Stomach (tissue), 19 donors: ENCODE measurements at places on chromosomes 6 and 20. TPM values are rescaled to one million over a fixed set of nuclear protein-coding genes. Genes with fewer than 3 reads are reported as not detected.
A peak's percentile ranks its signal among the peaks of the same experiment; 100 is the strongest.

GRCh38 chr6:161481786-161482516 is 208.1 kb upstream of the AGPAT4 start:
- peaks cover 6% of the 10 kb centered on the region for H3K4me1 ChIP-seq
- no peaks in the 10 kb centered on the region for H3K27me3 ChIP-seq
- H3K27ac ChIP-seq, result no peak overlapping the region

SPATA2 gene
- total RNA-seq, result 8.8 TPM

- H3K4me3 ChIP-seq, result no peak overlapping the region
- peaks cover 16% of the 10 kb centered on the region for H3K36me3 ChIP-seq
- H3K4me1 ChIP-seq, result no peaks in the 10 kb centered on the region
- H3K27me3 ChIP-seq, result no peaks in the 10 kb centered on the region
- no peak for DNase-seq
These were observed 154.7 kb downstream of the ARHGAP18 start for GRCh38 chr6:129555206-129555832.

GRCh38 chr6:6619021-6619794 is 30.7 kb downstream of the LY86 start:
- peaks cover 5% of the 10 kb centered on the region for H3K4me1 ChIP-seq
- H3K27ac ChIP-seq, result no peak overlapping the region
- H3K36me3 ChIP-seq, result no peaks in the 10 kb centered on the region
- no peak for DNase-seq

DNA sequence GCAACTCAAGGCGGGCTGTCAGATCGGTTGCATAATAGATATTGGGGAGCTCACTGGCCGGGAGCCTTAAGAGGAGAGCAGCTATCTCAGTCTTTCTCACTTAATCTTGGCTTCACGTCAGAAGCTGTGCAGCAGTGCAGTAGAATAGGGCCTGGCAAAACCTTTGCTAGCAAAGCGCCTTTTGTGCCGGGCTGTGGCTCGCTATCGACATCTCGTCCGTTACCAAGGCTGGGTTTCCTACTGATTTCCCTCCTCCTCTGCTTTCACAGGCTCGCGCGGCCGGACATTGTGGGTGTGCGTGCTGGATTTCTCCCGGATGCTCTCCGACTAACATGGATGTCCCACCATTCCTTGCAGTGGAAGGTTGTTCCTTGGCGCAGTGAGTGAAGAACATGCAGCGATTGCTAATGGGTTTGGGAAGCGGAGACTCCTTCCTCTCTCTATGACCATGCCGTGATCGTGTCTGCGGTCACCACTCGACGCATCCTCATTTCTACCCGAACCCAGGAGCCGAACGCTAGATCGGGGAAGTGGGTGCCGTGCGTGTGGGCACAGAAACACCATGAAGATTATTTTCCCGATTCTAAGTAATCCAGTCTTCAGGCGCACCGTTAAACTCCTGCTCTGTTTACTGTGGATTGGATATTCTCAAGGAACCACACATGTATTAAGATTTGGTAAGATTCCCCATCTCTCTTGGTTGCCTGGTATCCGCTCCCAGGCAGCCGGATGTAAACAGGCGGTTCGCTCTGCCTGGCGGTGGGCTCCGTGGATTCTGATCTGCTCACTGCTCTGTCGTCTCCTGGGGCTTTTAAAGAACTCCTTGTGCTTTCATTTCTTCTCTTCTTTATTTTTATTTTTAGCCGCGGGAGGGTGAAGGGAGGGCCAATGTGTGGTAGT is 5.5 kb downstream of the GRIK2 start:
- H3K27ac ChIP-seq, result no peak overlapping the region
- peak; percentile 16 for DNase-seq
- peaks cover 86% of the 10 kb centered on the region for H3K27me3 ChIP-seq
- no peaks in the 10 kb centered on the region for H3K36me3 ChIP-seq
- peaks cover 19% of the 10 kb centered on the region for H3K4me1 ChIP-seq
- H3K4me3 ChIP-seq, result no peak overlapping the region

DNA sequence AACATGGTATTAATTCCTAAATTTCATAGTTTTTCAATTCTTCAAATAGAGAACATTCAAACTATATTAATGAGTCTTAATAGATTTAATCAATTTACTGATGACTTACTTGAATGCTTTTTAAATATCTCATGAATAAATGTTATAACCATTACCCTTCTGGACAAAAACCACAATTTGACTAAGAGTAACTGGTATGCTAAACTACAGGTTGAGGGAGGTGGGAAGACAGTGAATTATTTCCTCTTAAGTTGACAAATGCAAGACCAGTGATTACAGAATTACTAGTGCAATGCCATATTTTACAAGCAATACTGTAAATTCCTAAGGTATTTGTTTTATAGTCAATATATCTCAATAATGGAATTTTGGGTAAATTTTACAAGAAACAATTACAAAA is 65.1 kb downstream of the REV3L start:
- H3K27me3 ChIP-seq, result no peaks in the 10 kb centered on the region
- peaks cover 9% of the 10 kb centered on the region for H3K36me3 ChIP-seq
- no peaks in the 10 kb centered on the region for H3K4me1 ChIP-seq
- no peak overlapping the region for H3K4me3 ChIP-seq
- H3K27ac ChIP-seq, result no peak overlapping the region

DNA sequence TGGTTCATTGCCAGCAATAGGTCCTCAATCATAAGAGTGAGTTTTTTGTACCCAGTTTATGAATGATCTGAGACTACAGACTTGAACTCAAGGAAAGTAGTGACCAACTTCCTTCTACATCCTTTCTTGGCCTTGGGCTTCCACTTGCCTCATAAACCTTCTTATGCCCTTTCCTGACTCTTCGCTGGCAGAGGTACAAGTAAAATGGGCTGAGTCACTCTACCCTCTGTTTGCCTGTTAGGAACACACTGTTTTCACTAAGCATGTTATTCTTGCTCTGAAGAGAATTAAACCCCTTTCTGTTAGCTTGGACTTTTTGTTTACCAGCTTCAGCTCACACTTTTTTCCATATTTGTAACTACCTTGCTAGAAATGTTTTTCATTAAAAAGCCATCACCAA is 74.4 kb downstream of the PKHD1 start:
- no peaks in the 10 kb centered on the region for H3K27me3 ChIP-seq
- H3K4me1 ChIP-seq, result no peaks in the 10 kb centered on the region
- DNase-seq, result peak; percentile 35
- H3K4me3 ChIP-seq, result no peak overlapping the region
- no peaks in the 10 kb centered on the region for H3K36me3 ChIP-seq

HLA-A gene
- 290 TPM for total RNA-seq

- H3K27ac ChIP-seq, result no peak overlapping the region
- H3K36me3 ChIP-seq, result no peaks in the 10 kb centered on the region
- H3K4me3 ChIP-seq, result no peak overlapping the region
- DNase-seq, result no peak
These were observed 37.5 kb downstream of the YTHDF1 start for GRCh38 chr20:63178446-63178820.

- no peaks in the 10 kb centered on the region for H3K36me3 ChIP-seq
- no peak overlapping the region for H3K27ac ChIP-seq
- no peak for DNase-seq
- no peak overlapping the region for H3K4me3 ChIP-seq
These were observed 114.7 kb downstream of the PRIM2 start for GRCh38 chr6:57432157-57432556.

DNA sequence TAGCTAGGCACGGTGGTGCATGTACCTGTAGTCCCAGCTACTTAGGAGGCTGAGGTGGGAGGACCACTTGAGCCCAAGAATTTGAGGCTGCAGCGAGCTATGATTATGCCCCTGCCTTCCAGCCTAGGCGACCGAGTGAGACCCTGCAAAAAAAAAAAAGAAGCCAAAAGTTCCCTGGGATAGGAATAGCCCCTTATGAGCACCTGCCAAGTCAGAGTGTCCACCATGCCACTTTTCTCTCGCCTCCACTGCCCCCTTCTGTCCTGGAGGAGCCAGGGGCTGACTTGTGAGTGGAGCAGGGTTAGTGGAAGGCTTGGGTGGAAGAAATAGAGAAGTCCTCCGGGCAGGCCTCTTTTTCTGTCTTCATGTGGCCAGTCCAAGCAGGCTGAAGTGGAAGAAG is 12.1 kb upstream of the DDX27 start:
- H3K4me1 ChIP-seq, result no peaks in the 10 kb centered on the region
- no peak overlapping the region for H3K27ac ChIP-seq
- no peak for DNase-seq
- no peak overlapping the region for H3K4me3 ChIP-seq
- no peaks in the 10 kb centered on the region for H3K36me3 ChIP-seq
- no peaks in the 10 kb centered on the region for H3K27me3 ChIP-seq

- H3K36me3 ChIP-seq, result no peaks in the 10 kb centered on the region
- no peak for DNase-seq
- H3K4me1 ChIP-seq, result no peaks in the 10 kb centered on the region
- no peak overlapping the region for H3K27ac ChIP-seq
- H3K4me3 ChIP-seq, result no peak overlapping the region
These were observed 21.5 kb upstream of the DSE start for GRCh38 chr6:116349216-116349615.

DNA sequence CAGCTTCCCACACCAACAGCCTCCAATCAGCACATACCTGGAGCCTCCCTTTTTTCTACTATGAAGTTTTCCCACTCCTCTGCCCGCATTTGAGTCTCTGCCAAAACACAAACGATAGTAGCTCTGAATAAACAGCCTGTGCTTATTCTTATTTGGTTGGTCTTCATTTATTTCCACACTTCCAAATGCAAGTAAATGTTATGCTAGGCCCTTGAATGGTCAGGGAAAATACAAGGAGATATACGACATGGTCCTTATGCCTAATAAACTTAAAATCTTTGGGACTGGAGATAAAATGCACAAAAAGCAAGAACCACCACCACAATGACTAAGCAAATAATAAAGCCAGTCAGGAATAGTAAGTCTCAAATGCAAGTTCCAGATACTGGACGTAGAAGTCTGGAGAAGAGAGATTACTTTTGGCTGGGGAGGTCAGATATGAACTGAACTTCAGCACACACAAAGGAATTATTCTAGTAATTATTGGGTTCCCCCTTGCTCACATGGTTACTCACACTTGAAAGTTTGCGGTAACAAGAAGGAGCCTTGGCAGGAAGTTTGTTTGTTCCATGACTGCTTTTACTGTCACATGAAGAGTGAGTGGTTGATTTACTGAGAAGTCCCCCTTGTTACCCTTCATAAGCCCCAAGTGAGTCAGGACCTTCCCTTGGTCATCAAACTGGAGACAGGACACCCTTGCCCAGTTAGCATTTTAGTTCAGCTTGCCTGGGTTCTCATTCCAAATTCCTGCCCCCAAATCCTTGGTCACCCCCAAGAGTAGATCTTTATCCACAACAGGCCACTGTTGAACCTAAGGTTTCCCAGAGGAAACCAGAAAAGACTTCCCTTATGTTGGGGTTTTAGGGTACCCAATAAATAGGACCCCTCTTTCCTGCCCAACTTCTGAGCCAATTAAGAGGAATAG is 511.2 kb upstream of the JARID2 start:
- H3K27me3 ChIP-seq, result no peaks in the 10 kb centered on the region
- H3K27ac ChIP-seq, result peak overlapping the region; percentile 52
- H3K36me3 ChIP-seq, result no peaks in the 10 kb centered on the region

SLPI gene
- 127 TPM for total RNA-seq

- no peak for DNase-seq
- H3K36me3 ChIP-seq, result no peaks in the 10 kb centered on the region
- no peaks in the 10 kb centered on the region for H3K4me1 ChIP-seq
- H3K27ac ChIP-seq, result no peak overlapping the region
- no peaks in the 10 kb centered on the region for H3K27me3 ChIP-seq
- no peak overlapping the region for H3K4me3 ChIP-seq
These were observed 253.5 kb downstream of the QKI start for GRCh38 chr6:163668061-163668426.

DNA sequence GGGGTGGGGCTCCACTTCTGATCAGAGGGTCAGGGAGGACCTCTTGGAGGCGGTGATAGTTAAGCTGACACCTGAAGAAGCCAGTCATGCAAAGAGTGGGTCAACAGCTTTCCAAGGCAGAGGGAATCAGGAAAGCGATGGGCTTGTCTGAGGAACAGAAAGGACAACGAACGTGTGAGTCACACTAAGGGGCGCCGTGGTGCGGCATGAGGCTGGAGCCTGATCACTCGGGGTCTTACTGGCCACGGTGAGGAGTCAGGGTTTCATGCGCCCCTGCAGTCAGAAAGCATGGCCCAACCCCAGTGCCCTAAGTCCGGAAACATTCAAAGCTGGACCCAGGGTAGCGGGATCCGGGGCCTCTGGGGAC is 50.6 kb upstream of the SLC32A1 start:
- no peak for DNase-seq
- peaks cover 70% of the 10 kb centered on the region for H3K27me3 ChIP-seq
- H3K4me3 ChIP-seq, result peak overlapping the region; percentile 36
- H3K36me3 ChIP-seq, result no peaks in the 10 kb centered on the region

ANGPT4 gene
- not detected for total RNA-seq

GRCh38 chr20:48738094-48738398 is 89.8 kb downstream of the PREX1 start:
- H3K4me1 ChIP-seq, result peaks cover 17% of the 10 kb centered on the region
- no peak overlapping the region for H3K27ac ChIP-seq
- H3K4me3 ChIP-seq, result no peak overlapping the region
- DNase-seq, result no peak

GRCh38 chr20:63979557-63980316 is at the start of gene SAMD10:
Gene SAMD10, minus strand, starts transcription at chr20:63979642. Its CDS starts 175 bp downstream, at chr20:63979467.
- peaks cover 7% of the 10 kb centered on the region for H3K27me3 ChIP-seq
- peak within 1 kb of the TSS; percentile 87 for H3K4me3 ChIP-seq
- H3K4me1 ChIP-seq, result peaks cover 58% of the 10 kb centered on the region
- DNase-seq, result peak; percentile 93
- peak within 1 kb of the TSS; percentile 89 for H3K27ac ChIP-seq
- peaks cover 22% of the 10 kb centered on the region for H3K36me3 ChIP-seq
